ENCODE measurements at places on chromosomes 5 and 9. TPM values are rescaled to one million over a fixed set of nuclear protein-coding genes. Genes with fewer than 3 reads are reported as not detected.

GRCh38 chr5:175448276-175448675 lies 4.3 kb upstream of the DRD1 start:
- DNase-seq, result no peak

PHF24 gene
- polyA plus RNA-seq, result not detected

GPR151 gene
- not detected for polyA plus RNA-seq

PCDHGB1 gene
- polyA plus RNA-seq, result 1.3 TPM

DNA sequence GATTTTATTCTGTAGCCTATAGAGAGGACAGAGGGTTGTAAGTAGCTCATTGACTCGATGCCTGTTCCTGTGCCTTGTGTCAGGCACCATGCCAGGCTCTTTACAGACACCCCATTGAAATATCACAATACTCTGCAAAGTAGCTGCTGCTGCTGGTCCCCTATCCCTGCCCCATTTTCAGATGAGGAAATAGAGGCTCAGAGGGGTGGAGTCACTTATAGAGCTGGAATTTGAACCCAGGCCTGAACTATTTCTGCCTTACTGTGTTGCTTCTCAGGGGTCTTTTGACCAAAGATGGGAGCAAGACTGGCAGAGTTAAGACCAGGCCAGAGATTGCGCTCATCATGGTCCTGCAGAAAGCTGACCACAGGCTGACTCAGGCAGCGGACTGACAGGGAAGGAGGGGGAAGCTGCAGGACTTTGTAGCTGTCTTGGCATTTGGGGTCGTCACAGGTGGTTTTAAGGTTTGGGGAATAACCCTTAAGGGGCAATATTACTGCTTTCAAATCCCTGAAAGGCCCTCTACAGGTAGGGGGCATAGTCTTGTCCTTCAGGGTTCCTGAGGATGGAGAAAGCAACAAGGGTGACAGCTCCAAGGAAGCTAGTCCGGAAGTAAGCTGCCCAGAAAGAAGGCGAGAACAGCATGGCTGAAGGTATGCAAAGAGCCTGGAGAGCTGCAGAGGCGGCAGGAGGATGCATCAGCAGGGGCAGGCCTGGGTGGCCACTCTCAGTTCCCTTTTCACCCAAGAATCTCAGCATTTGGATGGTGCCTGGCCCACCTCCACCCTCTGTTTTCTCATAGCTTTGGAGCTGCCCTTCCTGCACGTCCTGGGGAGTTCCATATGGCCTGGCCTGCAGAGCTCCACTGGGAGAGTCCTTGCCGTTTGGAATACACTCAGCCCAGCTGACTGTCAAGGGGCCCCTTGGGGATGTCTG lies 18.3 kb upstream of the NDST1 start:
- no peak for DNase-seq

GRCh38 chr5:160167624-160168165 lies 48.4 kb upstream of the PWWP2A start:
- DNase-seq, result no peak

GRCh38 chr9:7300484-7300883 lies 499.1 kb downstream of the DMAC1 start:
- DNase-seq, result no peak

GRCh38 chr5:179821298-179822058 lies 773 bp downstream of the SQSTM1 start:
- peak; percentile 95 for DNase-seq

DNA sequence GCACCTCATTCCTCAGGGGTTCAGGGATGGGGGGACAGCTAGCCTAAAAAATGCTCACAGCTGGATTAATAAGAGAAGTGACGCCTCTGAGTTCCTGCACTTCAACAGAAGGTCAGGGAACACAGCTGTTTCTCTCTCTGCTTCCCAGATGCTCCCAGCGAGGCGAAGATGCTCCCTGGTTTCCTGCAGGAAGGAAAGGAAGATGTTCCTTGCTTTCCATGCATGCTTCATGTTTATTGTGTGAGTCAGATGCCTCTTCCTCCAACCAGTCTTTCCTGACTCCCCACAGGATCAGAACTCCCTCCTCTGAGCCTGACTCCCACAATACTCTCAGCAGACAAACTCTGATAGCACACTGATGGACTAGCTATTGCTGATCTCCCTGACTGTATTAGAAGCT lies 71.9 kb downstream of the MFAP3 start:
- DNase-seq, result no peak
